GM23248 (cell line): ENCODE measurements at places on chromosomes 1 and 21. TPM values are rescaled to one million over a fixed set of nuclear protein-coding genes. Genes with fewer than 3 reads are reported as not detected.
A peak's percentile ranks its signal among the peaks of the same experiment; 100 is the strongest.

Gene HAPLN2
- not detected in 2 replicates for total RNA-seq

Gene EPHA8
- total RNA-seq, result not detected in 2 replicates

Gene C1orf141
- total RNA-seq, result not detected in 2 replicates

DNA sequence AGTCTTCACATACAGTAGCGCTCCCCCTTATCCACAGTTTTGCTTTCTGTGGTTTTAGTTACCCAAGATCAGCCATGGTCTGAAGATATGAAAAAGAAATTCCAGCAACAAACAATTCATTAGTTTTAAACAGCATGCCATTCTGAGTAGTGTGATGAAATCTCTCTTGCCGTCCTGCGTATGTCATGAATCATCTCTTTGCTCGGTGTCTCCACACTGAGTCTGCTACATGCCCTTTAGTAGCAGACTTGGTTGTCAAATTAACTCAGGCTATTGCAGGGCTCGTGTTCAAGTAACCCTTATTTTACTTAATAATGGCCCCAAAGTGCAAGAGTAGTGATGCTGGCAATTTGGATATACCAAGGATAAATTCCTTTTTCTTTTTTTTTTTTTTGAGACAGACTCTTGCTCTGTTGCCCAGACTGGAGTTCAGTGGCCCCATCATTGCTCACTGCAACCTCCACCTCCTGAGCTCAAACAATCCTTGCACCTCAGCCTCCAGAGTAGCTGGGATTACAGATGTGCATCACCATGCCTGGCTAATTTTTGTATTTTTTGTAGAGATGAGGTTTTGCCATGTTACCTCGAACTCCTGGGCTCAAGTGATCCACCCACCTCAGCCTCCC, 22.6 kb downstream of the PHACTR4 start:
- peaks cover 15% of the 10 kb centered on the region for H3K4me1 ChIP-seq
- H3K4me3 ChIP-seq, result peak overlapping the region; percentile 50

DNA sequence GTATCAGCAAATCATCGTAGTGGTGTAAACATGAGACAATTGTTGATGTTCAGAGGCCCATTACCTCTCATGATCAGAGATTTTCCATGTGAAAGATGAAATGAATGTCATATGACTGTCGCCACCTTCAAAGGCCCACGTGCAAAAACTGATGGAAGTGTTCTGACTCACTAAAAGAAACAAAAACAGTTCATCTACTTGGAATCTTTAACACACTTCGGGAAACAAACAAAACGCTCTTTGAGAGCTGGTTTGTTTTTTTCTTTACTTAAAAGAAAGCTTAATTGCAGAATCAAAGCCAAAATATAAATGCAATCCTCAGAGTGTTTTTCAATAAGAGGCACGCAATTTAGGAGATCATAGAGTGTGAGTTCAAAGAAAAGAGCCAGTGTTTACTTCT, 100.8 kb downstream of the PLPPR4 start:
- no peak for DNase-seq
- H3K27ac ChIP-seq, result no peak overlapping the region
- no peaks in the 10 kb centered on the region for H3K36me3 ChIP-seq
- no peak overlapping the region for H3K4me3 ChIP-seq
- peaks cover 5% of the 10 kb centered on the region; the same call in 1 of the 2 replicates for H3K27me3 ChIP-seq

DNA sequence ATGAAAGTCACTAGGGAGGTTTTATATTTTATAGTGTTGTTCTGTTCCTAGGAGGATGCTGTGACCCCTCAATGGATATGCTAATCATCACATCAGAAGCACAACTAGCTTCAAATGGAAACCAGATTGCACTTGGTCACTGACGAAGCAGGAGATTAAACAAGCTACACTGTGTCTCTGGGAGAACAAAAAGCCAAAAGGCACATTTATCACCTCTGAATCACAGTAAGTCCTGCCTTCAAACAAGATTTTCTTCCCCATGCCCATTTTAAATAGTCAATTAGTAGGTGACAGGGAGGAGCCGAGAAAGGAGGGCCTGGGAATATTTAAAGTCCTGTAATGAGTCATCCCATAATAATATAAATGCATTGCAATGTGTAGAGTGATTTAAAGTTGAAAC, 38.1 kb downstream of the RGS2 start:
- no peaks in the 10 kb centered on the region for H3K4me1 ChIP-seq
- peak; percentile 14 for DNase-seq
- H3K27me3 ChIP-seq, result no peaks in the 10 kb centered on the region
- H3K4me3 ChIP-seq, result no peak overlapping the region

- H3K27me3 ChIP-seq, result no peaks in the 10 kb centered on the region
- H3K27ac ChIP-seq, result no peak overlapping the region
- H3K4me3 ChIP-seq, result no peak overlapping the region
- no peaks in the 10 kb centered on the region for H3K36me3 ChIP-seq
Measured at GRCh38 chr1:237054313-237054712, 12.3 kb downstream of the RYR2 start.

GRCh38 chr21:45973475-45974072, 8.0 kb upstream of the COL6A1 start:
- no peaks in the 10 kb centered on the region for H3K27me3 ChIP-seq
- H3K36me3 ChIP-seq, result no peaks in the 10 kb centered on the region
- peak overlapping the region; percentile 56 for H3K4me3 ChIP-seq
- H3K27ac ChIP-seq, result peak overlapping the region; percentile 84
- peaks cover 42% of the 10 kb centered on the region for H3K4me1 ChIP-seq

DNA sequence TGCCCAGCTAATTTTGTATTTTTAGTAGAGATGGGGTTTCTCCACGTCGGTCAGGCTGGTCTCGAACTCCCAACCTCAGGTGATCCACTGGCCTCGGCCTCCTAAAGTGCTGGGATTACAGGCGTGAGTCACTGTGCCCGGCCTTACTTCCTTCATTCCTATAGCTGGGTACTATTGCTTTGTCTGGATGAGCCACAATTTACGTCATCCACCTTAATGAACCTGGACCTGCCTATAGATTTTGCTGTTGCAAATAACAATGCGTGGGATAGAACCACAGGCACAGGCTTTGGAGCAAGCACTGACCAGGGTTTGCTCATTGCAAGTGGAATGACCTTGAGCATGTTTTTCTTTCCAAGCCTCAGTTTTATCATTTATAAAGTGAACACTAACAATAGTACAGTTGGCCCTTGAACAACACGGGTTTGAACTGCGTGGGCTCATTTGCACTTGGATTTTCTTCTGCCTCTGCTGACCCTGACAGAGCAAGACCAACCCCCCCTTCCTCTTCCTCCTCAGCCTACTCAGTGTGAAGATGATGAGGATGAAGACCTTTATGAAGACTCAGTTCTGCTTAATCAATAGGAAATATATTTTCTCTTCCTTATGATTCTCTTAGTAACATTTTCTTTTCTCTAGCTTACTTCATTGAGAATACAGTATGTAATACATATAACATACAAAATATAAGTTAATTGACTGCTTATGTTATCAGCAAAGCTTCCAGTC, 33.3 kb upstream of the BECN2 start:
- H3K4me3 ChIP-seq, result no peak overlapping the region
- no peaks in the 10 kb centered on the region for H3K4me1 ChIP-seq
- H3K36me3 ChIP-seq, result no peaks in the 10 kb centered on the region
